HFFc6 (cell line): ENCODE measurements at places on chromosomes 1 and 21.

- DNase-seq, result no peak
Measured at GRCh38 chr1:43275826-43276620, 6.2 kb downstream of the TMEM125 start.

- DNase-seq, result peak; percentile 60
Measured at GRCh38 chr1:108502624-108503023, 52.5 kb downstream of the NBPF6 start.

DNA sequence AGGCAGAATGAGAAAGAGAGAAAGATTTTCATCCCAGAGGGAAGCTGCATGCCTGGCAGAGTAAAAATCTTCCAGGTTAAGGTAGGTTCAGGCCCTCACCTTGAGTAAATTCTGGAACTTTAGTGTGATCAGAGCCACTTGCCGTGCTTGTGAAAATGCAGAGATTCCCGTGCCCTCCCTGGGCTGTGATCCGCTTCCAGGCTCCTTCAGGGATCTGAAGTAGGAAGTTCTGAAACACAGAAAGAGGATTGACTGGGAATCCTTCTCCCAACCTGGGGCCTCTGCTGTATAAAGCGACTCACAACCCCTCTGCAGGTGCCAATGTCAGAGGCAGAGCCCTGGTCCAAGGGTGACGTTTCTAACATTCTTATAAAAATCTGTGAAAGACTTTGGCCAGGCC, 26.6 kb downstream of the NUAK2 start:
- DNase-seq, result no peak

DNA sequence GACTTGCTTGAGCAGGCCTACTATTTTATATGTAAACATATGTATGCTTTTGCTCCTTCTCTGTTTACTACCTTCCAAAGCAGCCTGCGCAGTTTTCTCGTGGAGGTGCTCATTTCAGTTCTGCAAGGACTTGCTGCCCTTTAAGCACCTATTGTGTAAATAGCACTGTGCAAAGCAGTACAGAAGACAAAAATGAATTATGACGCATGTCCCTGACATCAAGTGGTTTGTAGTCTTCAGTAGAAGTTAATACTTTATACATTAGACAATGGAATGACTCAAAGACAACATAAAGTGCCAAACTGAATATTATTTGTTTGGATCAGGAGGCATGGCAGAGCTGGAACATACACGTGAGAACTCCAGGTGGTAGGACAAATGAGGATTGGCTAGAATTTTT, 611.7 kb downstream of the LMO4 start:
- no peak for DNase-seq

DNA sequence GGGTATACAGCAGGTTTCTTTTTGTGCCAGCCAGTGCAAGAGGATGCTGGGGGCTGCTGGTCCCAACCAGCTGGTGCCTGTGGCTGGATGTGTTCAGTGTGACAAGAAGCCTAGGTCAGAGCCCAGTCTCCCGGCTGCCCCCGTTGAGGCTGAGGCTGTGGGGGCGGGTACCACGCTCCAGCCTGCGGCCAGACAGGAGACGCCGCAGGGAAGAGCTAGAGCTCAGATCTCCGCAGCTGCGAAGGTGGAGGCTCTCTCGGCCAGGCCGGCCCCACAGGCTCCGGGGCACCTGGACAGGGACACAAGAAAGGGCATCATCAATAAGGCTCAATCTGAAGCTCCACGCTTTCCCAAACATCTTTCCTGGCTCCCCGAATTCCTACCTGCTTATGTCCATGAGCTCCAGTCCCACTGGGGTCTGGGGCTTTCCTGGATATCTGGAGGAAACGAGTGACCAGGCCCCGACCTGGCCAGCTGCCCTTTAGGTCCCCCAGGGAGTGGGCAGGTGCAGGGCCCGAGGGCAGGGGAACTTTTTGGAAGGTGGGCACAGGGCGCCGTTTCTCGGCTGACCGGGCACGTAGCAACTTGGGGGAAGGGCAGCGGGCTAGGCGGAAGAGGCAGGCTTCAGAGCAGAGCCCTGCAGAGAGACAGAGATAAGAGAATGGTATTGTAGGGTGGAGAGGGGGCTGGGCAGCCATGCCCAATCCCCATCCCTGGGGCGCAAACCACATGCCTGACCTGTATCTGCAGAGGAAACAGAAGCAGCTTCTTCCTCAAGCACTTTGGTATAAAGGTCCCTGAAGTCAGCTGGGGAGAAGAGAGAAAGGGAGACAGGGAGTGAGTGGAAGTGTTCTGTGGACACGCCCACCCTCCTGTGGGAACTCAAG, 7.4 kb downstream of the ENTREP3 start:
- no peak for DNase-seq
